ENCODE measurements at places on chromosomes 7 and 10. TPM values are rescaled to one million over a fixed set of nuclear protein-coding genes. Genes with fewer than 3 reads are reported as not detected.

Gene LFNG
- 75.5 TPM for total RNA-seq

Gene PDLIM1
- 6.4 TPM for total RNA-seq

Gene ANKRD1
- not detected for total RNA-seq

Gene CRTAC1
- total RNA-seq, result 2.5 TPM

Gene CFTR
- not detected for total RNA-seq

Gene NXPH1
- 3.8 TPM for total RNA-seq

Gene TRPV5
- total RNA-seq, result 0.15 TPM

Gene PLEKHA8
- 57.9 TPM for total RNA-seq

Measured in glutamatergic neuron (in vitro differentiated cells).